ENCODE measurements at places on chromosomes 1 and 21.

GRCh38 chr1:187070076-187070475 is 241.3 kb downstream of the PLA2G4A start:
- peak; percentile 59 for DNase-seq

DNA sequence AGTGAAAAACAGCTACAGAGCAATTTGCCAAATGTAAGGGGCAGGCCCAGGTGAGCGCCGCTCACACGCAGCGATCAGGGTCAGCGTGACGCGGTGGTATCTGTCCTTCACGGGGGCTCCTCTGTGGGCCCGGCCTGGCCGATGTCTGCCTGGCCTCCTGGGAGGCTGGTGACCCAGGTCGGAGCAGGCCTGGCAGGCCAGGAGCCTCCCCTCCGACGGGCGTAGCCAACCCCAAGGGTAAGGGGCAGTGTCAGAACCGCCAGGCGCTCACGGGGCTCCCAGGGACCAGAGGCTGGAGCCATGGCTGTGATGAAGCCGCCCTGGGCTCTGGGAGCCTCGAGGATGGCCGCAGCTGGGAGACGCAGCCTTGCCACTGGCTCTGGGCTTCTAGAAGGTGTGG is 72.1 kb downstream of the MORN1 start:
- no peak for DNase-seq

GRCh38 chr1:88609051-88609450 is 75.0 kb upstream of the PKN2 start:
- DNase-seq, result no peak

DNA sequence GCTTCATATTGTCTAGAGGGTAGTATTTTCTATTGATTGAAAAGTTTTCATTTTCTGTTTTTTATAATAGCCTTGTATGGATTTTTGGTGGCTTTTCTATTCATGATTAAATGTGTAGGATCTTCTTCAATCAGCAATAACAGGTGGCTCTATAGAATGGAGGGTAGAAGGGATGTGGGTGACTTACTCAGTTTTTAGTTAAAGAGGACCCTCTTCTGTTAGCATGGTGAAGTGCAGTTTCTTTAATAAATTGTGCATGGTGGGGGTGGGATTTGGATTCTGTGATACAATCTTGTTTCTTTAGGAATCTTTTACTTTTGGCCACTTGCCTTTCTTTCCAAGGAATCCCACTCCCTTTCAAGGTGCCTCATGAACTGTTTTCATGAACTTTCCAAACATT is 64.7 kb downstream of the SLC35A3 start:
- DNase-seq, result peak; percentile 43

Measured in PC-3 (cell line).